ENCODE measurements at places on chromosomes 12 and 14.

- DNase-seq: peak; percentile 24
Measured at GRCh38 chr14:41607966-41608663, 1.4 kb downstream of the LRFN5 start.

- no peak for DNase-seq
Measured at GRCh38 chr12:90122681-90123080, 414.0 kb upstream of the ATP2B1 start.

DNA sequence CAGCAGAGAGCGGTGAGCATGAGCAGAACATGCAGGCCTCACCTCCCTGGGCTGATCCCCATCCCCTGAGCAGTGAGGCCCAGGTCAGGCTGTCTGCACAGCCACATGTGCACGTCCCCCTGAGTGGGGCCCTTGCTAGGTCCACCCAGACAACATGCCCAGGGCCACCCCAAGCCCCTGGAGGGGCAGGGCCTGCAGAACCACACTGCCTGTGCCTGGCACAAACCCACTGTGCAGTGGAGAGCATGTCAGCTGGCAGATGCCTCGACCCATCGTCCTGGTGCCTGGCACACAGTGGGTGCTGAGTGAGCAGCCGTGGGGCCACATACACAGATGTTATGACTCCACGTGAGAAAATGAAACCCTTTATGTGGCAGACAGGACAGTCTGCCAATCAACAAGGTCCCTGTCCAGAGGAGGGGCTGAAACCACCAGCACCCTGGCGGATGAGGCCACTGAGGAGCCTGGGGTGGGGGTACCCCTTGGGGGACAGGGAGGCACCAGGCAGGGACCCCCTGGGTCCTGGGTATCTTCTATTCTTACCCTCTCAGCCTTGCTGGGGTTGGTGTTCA, 8.3 kb downstream of the ANHX start:
- DNase-seq: no peak

GRCh38 chr14:73884438-73885190, 2.0 kb upstream of the ZNF410 start:
- DNase-seq: no peak

- DNase-seq: no peak
Measured at GRCh38 chr12:6956021-6956727, 5.0 kb downstream of the PTPN6 start.

DNA sequence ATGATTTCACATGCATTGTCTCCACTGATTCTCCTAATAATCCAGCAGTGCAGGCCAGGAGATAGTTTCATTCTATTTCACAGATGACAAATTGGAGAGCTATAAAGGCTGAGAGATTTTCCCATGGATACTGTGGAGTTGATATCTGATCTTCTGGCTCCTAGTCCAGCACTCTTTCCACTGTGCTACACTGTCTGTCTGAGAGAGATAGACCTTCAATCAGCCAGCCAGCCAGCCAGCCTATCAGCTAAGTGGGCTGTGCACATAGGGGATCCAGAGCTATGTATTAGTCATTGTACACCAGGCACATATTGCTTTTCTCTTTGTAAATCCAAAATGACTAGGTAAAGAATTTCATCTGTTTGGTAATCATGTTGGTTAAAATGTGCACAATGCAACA, 91.8 kb upstream of the ATP2B1 start:
- no peak for DNase-seq

DNA sequence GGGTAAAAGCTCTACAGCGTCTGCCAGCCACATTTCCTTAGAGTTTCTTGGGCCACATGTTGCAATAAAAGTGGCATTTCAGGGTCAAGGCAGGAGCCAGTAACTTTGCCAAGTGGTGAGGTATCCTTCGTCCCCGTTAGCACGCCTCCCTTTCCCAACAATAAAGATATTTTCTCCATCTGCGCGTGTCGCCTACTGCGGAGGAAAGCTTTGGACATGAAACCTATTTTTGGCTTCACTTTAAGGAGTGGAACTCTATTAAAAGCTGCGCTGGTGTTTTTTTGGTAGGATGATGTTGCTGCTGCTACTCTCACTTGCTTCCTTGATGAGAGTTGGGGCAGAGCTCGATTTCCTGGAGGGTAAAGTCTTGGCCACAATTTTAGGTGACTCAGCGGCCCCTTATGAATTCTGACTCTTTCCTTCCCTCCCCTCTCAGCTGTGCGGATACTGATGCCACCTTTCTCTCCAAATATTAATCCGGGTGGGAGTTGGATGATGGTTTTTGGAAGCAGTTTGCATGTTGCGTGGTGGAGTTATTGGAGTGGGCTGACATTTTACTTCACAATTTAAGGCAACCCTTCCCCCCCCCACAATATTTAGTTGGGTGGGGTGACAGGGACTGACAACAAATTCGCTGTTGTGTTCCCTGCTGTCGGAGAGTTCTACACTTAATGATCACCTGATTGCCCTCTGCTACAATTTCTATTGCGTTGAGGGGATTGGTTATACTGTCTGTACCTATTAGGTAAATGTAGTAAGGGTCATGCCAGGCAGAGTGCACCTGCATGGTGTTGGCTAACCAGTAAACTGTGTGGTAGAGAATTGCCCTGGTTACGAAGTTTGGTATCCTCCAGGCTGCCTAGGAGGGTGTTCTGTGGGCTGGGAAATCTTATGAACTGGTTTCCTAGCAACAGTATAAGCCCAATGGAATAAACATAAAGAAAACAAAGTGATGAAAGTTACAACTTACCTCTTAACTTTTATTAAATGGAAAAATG, 1.1 kb downstream of the CCDC91 start:
- DNase-seq: no peak

DNA sequence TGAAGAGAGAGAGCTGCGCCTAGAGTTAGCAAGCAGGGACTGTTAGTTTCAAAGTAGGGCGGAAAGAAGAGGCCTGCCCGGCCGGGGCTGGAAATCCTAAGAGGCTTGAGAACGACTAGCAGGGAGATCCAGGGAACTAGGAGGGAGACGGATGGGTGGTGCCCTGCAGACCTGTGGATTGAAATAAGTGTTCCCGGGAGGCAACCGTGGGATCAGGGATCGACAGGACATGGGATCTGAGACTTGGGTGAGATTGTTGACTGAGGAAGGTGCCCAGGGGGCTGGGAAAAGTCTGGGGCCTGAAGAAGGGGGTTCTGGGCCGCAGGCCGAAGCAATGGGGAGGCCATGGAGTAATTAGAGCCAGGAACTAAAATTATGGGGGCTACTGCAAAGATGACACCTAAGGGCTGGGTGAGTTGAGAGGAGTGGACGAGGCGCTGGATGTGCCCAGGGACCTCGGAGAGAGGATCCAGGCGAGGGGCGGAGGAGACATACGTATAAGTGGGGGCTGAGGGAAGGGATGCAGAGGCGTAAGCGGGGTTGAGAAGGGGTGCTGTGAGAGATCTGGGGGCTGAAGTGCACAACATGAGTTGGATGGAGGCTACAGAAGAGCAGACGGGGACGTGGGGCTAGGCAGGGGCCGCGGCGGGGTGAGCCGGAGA, 635 bp downstream of the LTA4H start:
- peak; percentile 60 for DNase-seq

DNA sequence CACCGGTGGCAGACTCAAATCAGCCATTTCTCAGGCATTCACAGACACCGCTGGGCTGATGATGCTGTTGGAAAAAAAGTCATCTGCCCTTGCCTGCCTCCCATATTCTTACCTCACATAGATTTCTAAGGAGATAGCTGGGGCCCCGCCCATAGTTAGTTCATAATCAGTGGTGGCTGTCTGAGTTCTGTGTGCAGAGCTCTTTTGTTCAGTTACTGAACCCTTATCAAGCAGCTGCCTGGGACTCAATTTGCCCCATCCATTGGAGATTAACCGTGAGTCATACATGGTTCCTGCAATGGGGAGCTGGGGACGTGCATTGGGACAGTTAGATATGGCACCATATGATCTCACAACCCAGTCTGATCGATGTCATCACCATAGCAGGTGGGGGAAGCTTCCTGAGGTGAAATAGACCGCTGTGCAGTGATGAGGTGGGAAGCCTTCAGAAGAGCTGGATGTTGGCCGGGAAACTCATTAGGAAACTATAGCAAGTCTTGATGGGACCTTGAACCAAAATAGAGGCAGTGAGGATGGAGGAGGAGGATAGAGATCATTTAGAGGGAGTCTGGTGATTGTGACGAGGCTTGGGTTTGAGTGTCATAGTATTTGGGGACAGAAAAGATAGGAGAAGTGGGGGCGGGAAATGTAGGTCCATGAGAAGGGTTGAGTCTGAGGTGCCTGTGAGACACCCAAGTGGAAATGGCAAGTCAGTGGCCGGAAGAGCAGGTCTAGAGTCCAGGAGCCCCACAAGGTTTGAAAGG, 147.8 kb downstream of the GCH1 start:
- DNase-seq: no peak

DNA sequence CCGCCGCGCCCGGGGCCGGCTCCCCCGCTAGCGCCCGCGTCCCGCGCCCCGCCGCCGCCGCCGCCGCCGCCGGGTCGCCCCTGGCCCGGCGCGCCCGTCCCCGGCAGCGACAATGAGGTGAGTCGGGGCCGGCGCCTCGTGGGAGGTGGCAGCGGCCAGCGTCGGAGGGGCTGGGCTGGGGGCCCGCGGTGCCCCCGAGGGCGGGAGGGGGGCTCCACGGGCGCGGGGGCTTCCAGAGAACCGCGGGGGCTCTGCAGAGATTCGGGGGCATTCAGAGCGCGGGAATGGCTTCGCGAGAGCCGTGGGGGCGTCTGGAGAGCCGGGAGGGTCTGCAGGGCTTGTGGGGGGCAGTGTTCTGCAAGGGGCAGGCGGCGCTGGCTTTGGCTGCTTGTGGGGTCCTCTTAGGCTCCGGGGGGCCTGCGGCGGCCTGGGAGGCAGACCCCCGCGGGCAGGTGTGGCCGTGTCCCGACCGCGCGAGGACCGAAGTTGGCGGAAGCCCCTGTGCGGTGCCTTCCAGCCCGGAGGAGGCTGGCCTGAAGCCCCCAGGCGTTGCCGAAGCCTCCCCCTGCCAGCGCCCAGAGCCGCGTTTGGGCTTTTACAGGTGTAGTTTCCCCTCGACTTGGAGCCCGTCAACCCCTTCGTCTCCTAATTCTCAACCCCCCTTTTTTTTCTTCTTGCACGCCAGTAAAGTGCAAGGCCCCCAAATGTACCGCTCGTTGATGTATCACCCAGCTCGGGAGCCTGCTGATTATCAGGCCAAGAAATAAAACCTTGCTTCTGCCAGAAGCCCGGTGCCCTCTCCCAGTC, 93.1 kb upstream of the EVL start:
- no peak for DNase-seq

- DNase-seq: no peak
Measured at GRCh38 chr12:104942075-104942474, 16.0 kb downstream of the SLC41A2 start.

DNA sequence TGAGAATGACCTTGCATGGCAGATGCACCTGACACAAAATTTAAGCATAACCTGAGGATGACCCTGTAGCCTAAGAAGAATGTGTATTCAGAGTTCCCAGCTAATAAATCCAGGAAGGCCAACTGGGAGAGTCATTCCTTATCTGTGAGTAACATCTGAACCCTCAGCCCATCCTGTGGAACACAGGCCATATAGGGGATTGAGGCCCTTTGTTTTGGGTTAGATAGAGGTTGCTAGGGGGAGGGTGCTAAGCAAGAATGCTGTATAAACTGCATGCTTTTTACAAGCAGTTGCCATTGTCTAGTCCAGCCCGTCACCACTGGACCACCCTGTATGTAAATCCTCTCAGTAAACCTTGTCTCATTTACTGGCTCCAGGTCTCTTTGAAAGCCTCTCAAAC, 77.0 kb downstream of the BICD1 start:
- no peak for DNase-seq

- no peak for DNase-seq
Measured at GRCh38 chr12:48972213-48972951, 847 bp upstream of the WNT10B start.

GRCh38 chr14:105666420-105666819, 140.0 kb downstream of the TMEM121 start:
- no peak for DNase-seq

GRCh38 chr12:45214071-45214470, 1.8 kb upstream of the ANO6 start:
- no peak for DNase-seq

DNA sequence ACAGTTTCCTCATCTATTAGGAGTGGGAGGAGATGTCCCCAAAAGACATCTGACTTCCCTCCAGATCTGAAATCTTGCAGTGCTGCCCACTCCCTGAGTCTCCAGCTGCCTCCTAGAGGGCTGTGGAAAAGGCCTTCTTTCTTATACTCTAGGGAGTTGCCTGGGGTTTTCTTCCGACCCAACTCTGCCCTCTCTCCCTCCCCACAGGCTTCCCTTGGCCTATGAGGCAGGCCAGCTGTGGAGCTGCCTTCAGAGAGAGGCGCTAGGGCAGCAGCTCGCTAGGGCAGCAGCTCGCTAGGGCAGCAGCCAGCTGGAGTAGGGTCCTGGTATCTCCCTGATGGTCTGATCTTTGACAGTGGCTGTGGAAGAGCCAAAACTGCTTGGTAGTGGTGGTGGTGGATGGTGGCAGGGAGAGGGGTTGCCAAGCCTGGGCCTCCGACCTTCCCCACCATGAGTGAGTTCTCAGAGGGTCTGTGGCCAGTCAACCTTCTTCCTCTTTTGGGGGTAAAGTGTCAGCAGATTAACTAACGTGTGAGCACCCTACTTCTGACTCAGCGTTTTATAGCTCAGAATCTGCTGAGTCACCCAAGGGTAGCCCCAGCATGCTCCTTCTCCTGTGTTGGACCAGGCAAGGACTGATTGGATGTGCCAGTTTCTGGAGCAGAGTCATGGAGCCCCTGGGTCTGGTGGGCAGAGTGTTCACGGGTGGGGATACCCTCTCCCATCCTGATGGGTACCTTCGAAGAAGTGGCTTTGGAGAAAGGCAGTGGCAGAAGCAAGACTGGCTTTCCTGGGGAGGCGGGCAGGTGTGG, 2.3 kb downstream of the SLC48A1 start:
- DNase-seq: no peak

DNA sequence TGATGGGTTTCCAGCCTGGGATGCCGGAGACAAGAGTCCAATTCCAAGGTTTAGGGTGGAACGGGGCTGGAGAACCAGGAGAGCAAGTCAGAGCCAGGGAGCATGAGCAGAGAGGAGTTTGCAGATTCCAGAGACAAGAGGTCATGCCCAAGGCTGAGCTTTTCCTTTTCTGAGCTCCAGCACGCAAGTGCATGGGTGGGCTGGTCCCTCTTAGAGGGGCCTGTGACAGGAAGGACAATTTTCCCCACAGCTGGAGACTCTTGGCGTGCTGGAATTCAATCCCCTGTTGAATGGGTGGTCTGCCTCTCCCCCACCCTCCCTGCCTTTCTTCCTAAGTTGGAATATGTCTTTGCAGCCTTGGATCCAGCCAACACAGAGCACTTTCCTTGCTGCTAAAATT, 431.9 kb downstream of the BCL11B start:
- DNase-seq: no peak

Measured in NCI-H510A treated with DMSO at 0.1 percent for 48 hours (cell line).